ENCODE measurements at places on chromosomes 3 and 15.
A peak's percentile ranks its signal among the peaks of the same experiment; 100 is the strongest.

GRCh38 chr3:40737343-40737742 is 212.6 kb downstream of the ZNF621 start:
- DNase-seq, result no peak

DNA sequence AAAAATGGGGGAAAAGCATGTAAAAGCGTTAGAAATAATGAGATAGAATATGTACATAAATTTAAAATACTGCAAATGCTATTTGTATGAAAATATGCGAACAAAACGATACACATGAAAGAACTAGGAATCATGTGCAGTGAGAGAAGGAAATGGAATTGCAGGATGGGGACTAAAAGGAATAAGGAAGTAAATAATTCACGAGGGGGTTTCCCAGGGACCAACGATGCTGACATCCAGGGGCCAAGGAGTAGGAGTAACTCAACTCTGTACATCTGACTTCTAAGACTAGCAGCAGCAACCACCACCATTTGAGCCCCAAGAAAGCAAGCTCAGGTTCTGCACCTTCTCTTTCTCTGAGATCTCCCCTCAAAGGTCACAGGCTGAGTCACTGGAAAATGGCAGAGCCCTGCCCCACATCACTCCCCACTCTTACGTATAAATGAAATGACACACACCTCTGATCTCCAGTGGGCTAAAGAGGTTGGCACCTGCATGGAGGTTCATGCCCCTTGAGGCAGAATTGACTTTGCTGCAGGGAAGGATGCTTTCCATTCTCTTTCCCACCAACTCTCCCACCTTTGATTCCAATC is 100.0 kb upstream of the DLG1 start:
- DNase-seq, result no peak

DNA sequence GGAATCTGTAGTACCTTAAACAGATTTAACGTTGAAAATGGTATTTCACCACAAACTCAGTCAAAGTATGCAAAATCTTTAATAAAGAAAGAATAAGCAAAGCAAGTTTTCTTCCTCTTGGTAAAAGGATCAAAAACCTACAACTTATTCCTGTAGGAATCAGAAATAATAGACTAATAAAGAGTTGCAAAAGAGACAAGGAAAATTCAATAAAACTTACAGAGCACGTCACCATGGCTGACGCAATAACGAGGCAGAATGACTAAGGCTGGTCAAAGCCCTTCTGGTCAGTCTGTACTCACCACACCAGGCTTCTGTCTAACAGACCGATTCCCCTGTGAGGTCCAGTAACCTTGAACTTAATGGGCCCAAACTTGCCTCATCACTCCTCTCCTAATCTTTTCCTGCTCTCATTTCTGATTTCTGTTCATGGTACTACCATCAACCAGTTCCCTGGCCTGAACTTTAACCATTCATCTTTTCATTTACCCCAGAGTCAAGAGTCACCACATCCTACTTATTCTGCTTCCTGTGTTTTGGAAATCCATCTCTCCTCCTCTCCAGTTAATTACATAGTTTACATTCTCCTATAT is 5.0 kb downstream of the MASP1 start:
- DNase-seq, result no peak

DNA sequence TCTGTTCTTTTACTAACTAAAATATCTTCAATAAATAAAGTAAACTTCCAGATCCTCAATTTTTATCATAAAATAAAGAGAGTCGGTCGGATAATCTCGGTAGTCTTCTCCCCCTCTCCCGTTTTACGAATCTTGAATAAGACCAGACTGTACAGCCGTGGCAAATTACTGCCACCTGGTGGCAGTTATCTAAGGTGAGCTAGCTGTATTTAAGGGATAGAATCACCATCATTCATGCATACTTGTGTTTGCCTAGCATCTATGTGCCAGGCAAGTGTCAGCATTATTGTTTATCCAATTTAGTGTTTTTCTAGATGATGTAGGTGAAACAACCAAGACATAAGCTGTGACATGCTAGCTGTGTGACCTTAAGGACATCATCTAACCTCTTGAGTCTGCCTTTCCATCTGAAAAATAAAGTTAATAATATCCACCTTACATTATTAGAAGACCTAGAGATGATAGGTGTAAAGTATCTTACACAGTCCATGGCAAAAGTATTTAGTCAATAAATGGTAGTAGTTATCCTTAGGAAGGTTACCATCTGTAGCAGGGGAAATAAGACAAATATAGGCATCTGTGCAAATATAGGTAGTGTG is 21.3 kb downstream of the DUT start:
- DNase-seq, result no peak

GRCh38 chr15:89654301-89654761 is 936 bp downstream of the KIF7 start:
- DNase-seq, result no peak

DNA sequence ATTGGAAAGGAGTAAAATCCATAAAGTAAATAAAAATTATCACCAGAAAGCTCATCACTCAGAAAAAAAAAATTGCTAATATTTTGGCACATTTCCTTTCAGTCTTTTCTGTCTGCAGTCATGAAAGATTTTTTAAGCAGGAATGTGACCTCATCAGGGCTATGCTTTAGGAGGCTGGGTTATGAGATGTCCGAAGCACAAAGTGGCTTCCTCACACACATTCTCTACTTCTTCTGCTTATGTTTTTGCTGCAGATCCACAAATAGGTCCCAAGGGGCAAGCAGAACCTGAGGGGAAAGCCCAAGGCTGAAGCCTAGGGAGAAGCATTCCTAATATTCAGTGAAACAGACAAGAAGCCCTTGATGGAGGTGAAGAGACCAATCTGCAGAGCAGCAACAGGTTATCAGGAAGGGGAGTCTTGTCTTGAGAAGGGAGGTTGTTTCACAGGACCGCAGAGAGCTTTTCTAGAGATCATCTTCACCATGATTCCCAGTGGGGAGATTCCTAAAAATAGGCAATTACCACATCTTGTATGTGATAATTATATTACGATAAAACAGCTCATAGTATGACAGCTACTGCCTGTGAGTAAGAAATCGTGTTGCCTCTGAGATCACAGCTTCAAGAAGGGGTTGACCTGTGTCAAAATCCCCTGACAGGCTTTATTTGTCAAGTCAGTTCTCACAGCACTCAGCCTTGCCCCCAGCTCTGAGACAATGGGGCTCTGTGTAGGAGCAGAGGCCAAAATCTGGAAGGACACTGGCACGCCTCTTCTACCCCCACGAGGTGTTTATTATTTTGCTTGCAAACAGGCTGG is 60.5 kb downstream of the IGF2BP2 start:
- no peak for DNase-seq

DNA sequence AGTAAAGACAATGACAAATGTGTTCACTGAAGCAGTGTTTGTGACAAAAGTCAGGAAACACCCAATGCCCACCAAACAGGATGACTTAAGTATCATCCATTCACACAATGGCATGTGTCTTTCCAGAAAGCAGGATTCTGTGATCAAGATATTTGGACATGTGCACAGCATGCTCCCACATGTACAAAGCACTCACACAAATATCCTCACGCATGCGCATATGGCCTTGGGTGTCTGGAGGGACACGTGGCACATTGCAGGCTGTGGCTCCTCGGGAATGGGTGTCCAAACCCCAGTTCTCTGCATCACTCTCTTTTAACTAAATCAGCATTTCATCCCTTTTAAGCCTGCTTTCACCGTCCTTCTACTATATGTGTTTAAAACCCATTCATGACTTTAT is 130.5 kb downstream of the KLF13 start:
- DNase-seq, result peak; percentile 47

GRCh38 chr15:70100474-70101341 is 3.0 kb upstream of the TLE3 start:
- peak; percentile 83 for DNase-seq

DNA sequence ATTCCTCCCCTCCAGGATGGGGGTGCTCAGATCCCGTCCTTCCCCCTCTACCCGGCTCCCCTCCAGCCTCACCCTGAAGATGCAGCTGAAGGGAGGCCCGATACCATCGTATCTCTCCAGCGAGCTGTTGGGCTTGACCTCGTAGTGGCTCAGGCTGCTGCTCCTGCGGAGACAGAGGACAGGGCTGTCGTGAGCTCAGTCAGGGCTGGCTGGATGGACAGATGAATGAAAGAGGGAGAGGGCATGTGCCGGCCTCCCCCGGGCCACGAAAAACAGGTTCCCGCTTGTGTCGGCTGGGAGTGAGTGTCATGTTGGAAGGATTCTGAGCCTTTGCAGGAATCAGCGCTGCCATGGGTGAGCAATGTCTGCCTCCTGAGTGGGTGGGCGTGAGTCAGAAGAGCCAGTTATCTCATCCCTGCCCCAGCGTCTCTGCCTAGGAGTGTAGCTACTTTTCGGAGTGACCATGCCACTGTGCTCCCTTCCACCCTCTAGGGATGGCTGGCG is 35.2 kb downstream of the FEM1B start:
- peak; percentile 40 for DNase-seq

DNA sequence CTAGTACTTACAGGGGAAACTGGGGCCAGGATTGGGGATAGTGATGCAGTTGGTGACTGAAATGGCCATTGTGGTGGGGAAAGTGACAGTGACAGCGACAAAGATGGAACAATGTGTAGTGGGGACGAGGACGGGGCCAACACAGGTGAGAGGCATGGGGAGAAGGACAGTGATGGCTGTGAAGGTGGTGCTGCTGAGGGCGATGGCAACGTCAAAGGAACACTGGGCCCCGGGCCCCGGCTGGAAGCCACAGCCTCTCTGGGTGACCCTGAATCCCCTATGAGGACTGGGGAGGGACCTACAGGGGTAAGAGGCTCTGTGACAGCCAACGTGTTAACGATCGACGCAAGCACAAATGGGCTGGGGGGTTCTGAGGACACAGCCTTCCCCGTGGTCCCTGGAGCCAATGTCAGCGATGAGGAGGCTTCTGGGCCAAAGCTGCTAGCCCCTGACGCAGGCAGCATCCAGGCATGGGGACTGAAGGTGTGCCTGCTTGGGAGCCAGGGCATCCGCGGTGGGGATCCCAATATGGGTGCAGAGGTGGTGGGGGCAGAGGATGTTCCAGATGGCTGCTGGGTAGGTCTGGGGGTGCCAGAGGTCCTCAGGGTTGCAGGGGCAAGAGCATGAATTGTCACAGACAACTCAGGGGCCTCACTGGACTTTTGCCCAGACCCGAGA is 25.2 kb upstream of the GOLGA6C start:
- no peak for DNase-seq

DNA sequence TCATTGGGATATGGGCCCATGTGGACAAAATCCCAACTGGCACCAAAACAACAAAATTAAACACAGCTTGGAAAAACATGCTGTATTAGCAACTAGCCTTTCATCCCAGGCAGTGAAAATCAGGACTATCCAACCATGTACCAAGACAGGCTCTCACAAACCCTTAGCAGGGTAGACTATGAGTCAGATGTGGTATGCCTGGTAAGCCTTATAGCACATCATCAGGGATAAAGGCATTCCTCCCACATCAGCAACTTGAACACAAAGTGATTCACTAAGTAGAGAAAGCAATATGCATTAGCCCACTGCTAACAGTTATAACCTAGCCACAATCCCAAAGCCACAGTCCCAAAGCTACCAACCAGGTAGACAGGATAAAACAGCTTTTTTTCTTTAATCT is 8.0 kb downstream of the CEP152 start:
- no peak for DNase-seq

DNA sequence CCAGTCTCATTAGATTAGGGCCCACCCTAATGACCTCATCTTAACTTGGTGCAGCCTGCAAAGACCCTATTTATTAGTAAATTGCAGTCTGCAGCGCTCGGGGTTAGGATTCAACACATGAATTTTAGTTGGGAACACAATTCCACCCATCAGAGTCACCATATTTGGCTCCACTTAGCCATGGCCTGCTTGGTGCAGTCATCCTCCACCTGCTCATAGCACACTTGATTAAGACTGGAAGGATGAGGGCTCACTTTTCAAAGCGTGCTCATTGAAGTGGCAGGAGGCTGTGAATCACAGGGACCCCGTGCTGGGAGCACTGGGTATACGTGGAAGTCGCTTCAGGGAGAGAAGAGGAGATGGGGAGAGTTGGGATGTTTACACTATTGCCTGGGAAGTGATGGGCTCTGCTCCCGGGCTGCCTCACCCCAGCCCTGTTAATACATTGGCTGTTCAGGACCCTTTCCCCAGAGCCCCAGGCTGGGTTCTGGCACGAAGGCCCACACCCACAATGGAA is 68.2 kb downstream of the ASB7 start:
- DNase-seq, result no peak

DNA sequence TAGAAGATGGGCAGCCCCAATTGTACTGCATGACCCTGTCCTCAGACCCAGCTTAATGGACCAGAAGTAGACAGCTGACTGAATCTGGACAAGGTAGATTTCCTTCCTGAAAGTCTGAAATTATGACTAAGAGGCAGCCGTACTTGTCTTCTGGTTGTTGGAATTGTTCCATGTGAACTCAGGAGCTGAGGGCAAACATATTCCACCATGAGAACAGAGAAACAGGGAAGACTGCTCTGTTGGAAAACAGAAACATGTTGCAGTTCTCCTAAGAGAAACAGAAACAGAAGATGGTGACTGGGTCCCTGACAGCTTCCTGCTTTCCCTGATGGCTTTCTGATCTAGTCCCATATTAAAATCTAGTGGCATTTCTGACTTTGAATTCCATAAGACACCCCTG is 24.1 kb downstream of the POPDC2 start:
- no peak for DNase-seq

DNA sequence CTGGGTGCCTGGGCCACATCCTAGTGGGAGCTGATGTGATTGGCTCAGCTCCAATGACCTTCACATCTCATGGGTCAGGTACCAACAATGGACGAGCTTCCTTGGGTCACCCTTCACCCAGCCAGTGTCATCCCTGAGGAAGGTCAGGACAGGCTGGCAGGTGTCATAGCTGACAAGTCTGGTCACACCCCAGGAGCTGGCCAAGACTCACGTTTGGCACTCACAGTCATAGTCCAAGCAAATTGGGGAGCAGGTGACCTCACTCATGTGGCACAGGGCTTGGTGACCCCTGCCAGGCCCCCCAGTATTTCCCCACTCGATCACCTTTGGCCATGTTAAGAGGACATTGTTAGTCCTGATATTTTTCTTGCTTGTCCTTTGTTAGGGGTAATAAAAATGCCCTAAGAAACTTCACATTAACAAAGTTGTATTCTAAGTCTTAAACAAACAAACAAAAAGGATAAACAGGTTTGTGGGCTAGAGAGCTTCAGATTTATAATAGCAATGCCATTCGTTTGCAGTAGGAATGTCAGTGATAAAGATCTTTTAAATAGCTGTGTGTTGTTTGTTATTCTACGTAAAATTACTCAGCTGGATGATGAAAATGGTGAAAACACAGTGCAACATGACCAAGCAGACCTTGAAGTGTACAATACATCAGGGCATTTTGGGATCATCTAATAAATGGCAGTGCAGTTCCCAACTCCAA is 79.5 kb upstream of the POMGNT2 start:
- DNase-seq, result no peak
